ENCODE measurements at places on chromosomes 13 and 19. TPM values are rescaled to one million over a fixed set of nuclear protein-coding genes. Genes with fewer than 3 reads are reported as not detected.
A peak's percentile ranks its signal among the peaks of the same experiment; 100 is the strongest.

DNA sequence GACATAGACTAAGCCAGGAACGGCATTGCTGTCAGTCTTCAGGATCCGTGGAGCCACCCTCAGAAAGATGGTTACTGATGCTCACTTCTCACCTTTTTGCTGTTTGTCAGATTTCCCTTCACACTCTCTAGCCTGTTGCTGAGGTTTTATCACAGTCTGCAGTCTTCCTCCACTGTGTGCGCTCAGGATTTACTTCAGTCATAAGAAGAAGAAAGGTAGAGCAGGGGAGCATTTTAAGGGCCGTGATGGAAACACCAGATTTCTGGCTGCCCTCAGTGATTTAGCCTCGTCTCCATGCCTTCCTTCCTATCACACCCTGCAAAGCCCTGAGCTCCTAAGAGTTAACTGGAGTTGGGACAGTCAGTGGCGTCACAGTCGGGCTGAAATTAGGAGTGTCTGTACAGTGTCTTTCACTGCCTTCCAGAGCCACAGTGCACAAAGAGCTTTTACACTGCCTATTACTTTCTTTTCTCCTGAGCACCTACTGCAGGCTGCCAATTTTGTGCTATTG, 60.0 kb upstream of the GPR183 start:
- no peak overlapping the region for H3K4me3 ChIP-seq
- no peak for DNase-seq
- peaks cover 16% of the 10 kb centered on the region for H3K36me3 ChIP-seq
- H3K27me3 ChIP-seq: no peaks in the 10 kb centered on the region
- no peak overlapping the region for H3K27ac ChIP-seq

DNA sequence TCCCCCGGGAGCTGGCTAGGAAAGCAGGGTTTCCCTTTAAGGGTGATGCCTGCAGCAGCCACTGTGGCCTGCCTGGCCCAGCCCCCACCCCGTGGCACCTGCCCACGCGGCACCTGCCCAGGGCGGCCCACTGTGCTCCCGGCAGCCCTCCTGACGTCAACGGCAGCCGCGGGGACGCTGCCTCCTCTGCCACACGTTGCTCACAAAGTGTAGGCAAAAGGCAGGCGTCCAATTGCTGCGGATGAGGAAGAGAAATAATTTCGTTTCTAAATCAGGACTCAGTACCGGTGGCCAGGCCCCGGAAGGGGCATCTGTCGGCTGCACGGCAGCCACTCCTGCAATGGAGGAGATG, 122.3 kb downstream of the URI1 start:
- no peaks in the 10 kb centered on the region for H3K4me1 ChIP-seq
- H3K27me3 ChIP-seq: peaks cover 29% of the 10 kb centered on the region
- no peaks in the 10 kb centered on the region for H3K36me3 ChIP-seq
- no peak overlapping the region for H3K4me3 ChIP-seq

- no peak overlapping the region for H3K4me3 ChIP-seq
- no peaks in the 10 kb centered on the region for H3K27me3 ChIP-seq
- no peaks in the 10 kb centered on the region for H3K4me1 ChIP-seq
- H3K36me3 ChIP-seq: no peaks in the 10 kb centered on the region
These were observed 72.0 kb downstream of the TSC22D1 start for GRCh38 chr13:44504116-44504515.

Gene OR10H1
- total RNA-seq: not detected

Gene ETFB
- total RNA-seq: 69.7 TPM

- no peaks in the 10 kb centered on the region for H3K36me3 ChIP-seq
- peak; percentile 68 for DNase-seq
- peaks cover 27% of the 10 kb centered on the region for H3K27me3 ChIP-seq
- peak overlapping the region; percentile 51 for H3K4me3 ChIP-seq
- no peak overlapping the region for H3K27ac ChIP-seq
These were observed 5.4 kb upstream of the TRIM28 start for GRCh38 chr19:58538257-58539168.

DNA sequence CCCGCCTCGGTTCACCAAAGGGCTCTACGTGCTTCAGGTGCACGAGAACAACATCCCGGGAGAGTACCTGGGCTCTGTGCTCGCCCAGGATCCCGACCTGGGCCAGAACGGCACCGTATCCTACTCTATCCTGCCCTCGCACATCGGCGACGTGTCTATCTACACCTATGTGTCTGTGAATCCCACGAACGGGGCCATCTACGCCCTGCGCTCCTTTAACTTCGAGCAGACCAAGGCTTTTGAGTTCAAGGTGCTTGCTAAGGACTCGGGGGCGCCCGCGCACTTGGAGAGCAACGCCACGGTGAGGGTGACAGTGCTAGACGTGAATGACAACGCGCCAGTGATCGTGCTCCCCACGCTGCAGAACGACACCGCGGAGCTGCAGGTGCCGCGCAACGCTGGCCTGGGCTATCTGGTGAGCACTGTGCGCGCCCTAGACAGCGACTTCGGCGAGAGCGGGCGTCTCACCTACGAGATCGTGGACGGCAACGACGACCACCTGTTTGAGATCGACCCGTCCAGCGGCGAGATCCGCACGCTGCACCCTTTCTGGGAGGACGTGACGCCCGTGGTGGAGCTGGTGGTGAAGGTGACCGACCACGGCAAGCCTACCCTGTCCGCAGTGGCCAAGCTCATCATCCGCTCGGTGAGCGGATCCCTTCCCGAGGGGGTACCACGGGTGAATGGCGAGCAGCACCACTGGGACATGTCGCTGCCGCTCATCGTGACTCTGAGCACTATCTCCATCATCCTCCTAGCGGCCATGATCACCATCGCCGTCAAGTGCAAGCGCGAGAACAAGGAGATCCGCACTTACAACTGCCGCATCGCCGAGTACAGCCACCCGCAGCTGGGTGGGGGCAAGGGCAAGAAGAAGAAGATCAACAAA, 2.6 kb downstream of the PCDH17 start:
- no peaks in the 10 kb centered on the region for H3K36me3 ChIP-seq
- peak overlapping the region; percentile 53 for H3K4me3 ChIP-seq
- H3K27ac ChIP-seq: no peak overlapping the region
- DNase-seq: no peak

DNA sequence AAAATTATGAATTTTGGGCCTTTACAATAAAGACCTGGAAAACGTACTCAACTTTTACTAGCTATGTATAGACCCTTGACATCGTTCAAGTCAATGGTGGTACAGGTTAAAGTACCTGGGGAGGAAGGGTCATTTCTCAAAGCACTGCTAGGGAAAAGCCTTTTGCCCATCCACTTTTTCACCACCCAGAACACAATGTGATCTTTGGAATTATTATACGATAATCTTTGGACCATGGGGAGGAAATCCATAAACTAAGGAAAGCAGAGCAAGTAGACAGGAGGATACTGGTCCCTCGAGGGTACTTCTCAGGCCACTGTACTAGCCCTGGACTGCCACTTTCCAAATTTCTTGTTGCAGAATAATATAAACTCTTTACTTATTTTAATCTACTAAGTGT, 39.5 kb downstream of the UBL3 start:
- H3K27ac ChIP-seq: no peak overlapping the region
- H3K4me1 ChIP-seq: peaks cover 4% of the 10 kb centered on the region
- H3K36me3 ChIP-seq: no peaks in the 10 kb centered on the region
- no peak for DNase-seq
- H3K4me3 ChIP-seq: no peak overlapping the region

Gene LILRB2
- 0.64 TPM for total RNA-seq

GRCh38 chr13:106814463-106814862, 246.5 kb upstream of the ARGLU1 start:
- no peaks in the 10 kb centered on the region for H3K36me3 ChIP-seq
- H3K27me3 ChIP-seq: no peaks in the 10 kb centered on the region
- no peak overlapping the region for H3K4me3 ChIP-seq
- no peaks in the 10 kb centered on the region for H3K4me1 ChIP-seq
- H3K27ac ChIP-seq: no peak overlapping the region

Gene ZNF570
- 4.5 TPM for total RNA-seq

DNA sequence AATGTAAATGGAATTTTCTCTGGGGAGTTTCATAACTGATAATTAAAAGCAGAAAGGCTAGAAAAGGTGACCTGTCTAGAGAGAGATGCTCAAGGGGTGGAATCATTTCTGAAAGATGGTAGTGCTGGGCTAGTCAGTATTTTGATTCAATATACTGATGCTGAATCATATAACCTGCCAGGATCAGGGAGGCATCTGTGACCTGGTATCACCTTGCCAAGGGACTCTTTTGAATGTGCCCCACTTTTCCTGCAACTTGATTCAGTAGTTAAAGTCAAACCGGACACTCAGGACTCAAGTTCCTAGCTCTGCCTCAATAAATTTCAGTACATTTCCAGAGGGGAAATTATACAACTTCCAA, 15.8 kb downstream of the LCP1 start:
- H3K4me3 ChIP-seq: no peak overlapping the region
- no peaks in the 10 kb centered on the region for H3K36me3 ChIP-seq
- no peak for DNase-seq
- no peak overlapping the region for H3K27ac ChIP-seq

GRCh38 chr13:92387245-92387644, 839.4 kb upstream of the GPC6 start:
- DNase-seq: no peak
- no peaks in the 10 kb centered on the region for H3K27me3 ChIP-seq
- no peaks in the 10 kb centered on the region for H3K36me3 ChIP-seq
- H3K4me1 ChIP-seq: no peaks in the 10 kb centered on the region

Gene CEACAM16
- total RNA-seq: not detected

DNA sequence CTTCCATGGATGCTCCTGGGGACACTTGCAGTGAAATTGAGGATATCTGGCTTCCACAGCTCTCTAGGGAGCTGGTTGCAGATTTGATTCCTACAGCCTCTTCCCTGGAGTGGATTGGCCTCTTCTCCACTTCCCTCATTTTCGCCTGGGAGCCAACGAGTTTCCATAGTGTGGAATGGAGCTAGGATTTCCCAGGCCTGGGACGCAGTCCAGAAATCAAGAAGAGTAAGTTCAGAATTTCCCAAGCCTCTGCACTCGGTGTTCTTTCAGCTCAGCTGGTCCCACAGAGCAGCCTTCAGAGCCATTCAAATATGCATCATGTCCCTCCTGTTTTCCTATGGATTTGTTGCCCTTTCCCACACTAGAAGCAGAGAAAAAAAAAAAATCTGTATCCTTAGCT, 68.2 kb downstream of the RAP2A start:
- no peak overlapping the region for H3K4me3 ChIP-seq
- H3K4me1 ChIP-seq: no peaks in the 10 kb centered on the region
- no peak for DNase-seq
- no peaks in the 10 kb centered on the region for H3K36me3 ChIP-seq
- no peak overlapping the region for H3K27ac ChIP-seq

Gene FLT3
- 1.1 TPM for total RNA-seq

Gene ADGRE3
- total RNA-seq: not detected

DNA sequence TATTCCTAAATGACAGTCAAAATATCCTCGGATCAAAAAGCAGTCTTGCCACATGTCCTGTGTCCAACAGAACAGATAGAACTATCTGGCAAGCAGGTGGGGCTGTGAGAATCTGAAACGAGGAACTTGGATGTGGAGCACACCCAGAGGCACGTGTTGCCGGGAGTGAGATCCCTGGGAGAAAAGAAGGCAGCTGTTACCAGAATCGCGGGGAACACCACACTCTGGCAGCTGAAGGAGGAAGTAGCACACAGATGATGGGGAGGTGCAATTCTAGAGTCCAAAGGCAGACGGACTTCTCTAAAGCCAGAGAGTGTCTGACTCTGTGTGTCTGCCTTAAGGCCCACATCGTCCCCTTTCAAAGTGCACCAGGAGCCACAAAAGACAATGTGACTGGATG, 22.3 kb downstream of the SLC7A1 start:
- H3K4me3 ChIP-seq: no peak overlapping the region
- H3K27ac ChIP-seq: no peak overlapping the region
- H3K36me3 ChIP-seq: no peaks in the 10 kb centered on the region
- no peaks in the 10 kb centered on the region for H3K27me3 ChIP-seq
- peaks cover 52% of the 10 kb centered on the region for H3K4me1 ChIP-seq
- no peak for DNase-seq
